SJSA1 (cell line): ENCODE measurements at places on chromosomes 7 and 10. TPM values are rescaled to one million over a fixed set of nuclear protein-coding genes. Genes with fewer than 3 reads are reported as not detected.

TDRD1 gene
- not detected in 2 replicates for total RNA-seq

PTPN12 gene
- total RNA-seq, result 24.7 and 34.8 TPM in 2 replicates

SNCG gene
- total RNA-seq, result 0.74 TPM in 1 of 2 replicates, not detected in the other

CYP3A4 gene
- not detected in 2 replicates for total RNA-seq

NOBOX gene
- not detected in 2 replicates for total RNA-seq

CNPY4 gene
- 22.5 and 24.6 TPM in 2 replicates for total RNA-seq

AMZ1 gene
- 1.3 TPM in 1 of 2 replicates, not detected in the other for total RNA-seq

CDNF gene
- total RNA-seq, result 0.29 and 0.38 TPM in 2 replicates

NKX2-3 gene
- total RNA-seq, result 1.4 TPM in 1 of 2 replicates, not detected in the other

SUN3 gene
- total RNA-seq, result 17.0 and 24.4 TPM in 2 replicates

NUTM2A gene
- 1.1 and 3.4 TPM in 2 replicates for total RNA-seq

CCDC172 gene
- not detected in 2 replicates for total RNA-seq

GRB10 gene
- 1.3 and 3.3 TPM in 2 replicates for total RNA-seq

SPDYE1 gene
- total RNA-seq, result not detected in 2 replicates

DNAH11 gene
- total RNA-seq, result 3.5 and 13.1 TPM in 2 replicates

MXI1 gene
- 1.4 and 4.3 TPM in 2 replicates for total RNA-seq

COL17A1 gene
- total RNA-seq, result 0.05 TPM in 1 of 2 replicates, not detected in the other

TFPI2 gene
- 13.8 and 17.4 TPM in 2 replicates for total RNA-seq

YKT6 gene
- total RNA-seq, result 51.3 and 111 TPM in 2 replicates

GIMAP5 gene
- total RNA-seq, result not detected in 2 replicates

ADARB2 gene
- total RNA-seq, result not detected in 2 replicates

SKIDA1 gene
- 0.72 and 1.7 TPM in 2 replicates for total RNA-seq

SMO gene
- 11.5 and 14.3 TPM in 2 replicates for total RNA-seq

GIMAP2 gene
- 0.76 TPM in 1 of 2 replicates, not detected in the other for total RNA-seq

ZWINT gene
- 177 and 219 TPM in 2 replicates for total RNA-seq

LRRC4 gene
- 0.34 and 1.4 TPM in 2 replicates for total RNA-seq

GBX1 gene
- total RNA-seq, result not detected in 2 replicates

UTF1 gene
- not detected in 2 replicates for total RNA-seq

NUTM2E gene
- total RNA-seq, result 0.05 TPM in 1 of 2 replicates, not detected in the other

EPO gene
- total RNA-seq, result not detected in 2 replicates

CELF2 gene
- not detected in 2 replicates for total RNA-seq

FAM25C gene
- total RNA-seq, result not detected in 2 replicates

HOXA10 gene
- 8.6 and 15.5 TPM in 2 replicates for total RNA-seq

RBP3 gene
- total RNA-seq, result not detected in 2 replicates

SNX10 gene
- total RNA-seq, result 0.29 and 1.1 TPM in 2 replicates

PRR15 gene
- total RNA-seq, result not detected in 2 replicates

INPP5A gene
- 56.8 and 62.3 TPM in 2 replicates for total RNA-seq
